ENCODE measurements at places on chromosomes 3 and 15. TPM values are rescaled to one million over a fixed set of nuclear protein-coding genes. Genes with fewer than 3 reads are reported as not detected.

ZNF639 gene
- 42.0 TPM for polyA plus RNA-seq

DAZL gene
- not detected for polyA plus RNA-seq

GOLGA8N gene
- polyA plus RNA-seq = 1.5 TPM

CRYGS gene
- polyA plus RNA-seq = 0.12 TPM

IQCF5 gene
- not detected for polyA plus RNA-seq

LMOD3 gene
- polyA plus RNA-seq = 0.61 TPM

CACNA2D2 gene
- 5.4 TPM for polyA plus RNA-seq

SEMA6D gene
- 77.6 TPM for polyA plus RNA-seq

HYAL1 gene
- polyA plus RNA-seq = 4.3 TPM

PPP1R14D gene
- polyA plus RNA-seq = not detected

CADPS gene
- polyA plus RNA-seq = 49.2 TPM
